ENCODE measurements at places on chromosomes 5 and 9.

DNA sequence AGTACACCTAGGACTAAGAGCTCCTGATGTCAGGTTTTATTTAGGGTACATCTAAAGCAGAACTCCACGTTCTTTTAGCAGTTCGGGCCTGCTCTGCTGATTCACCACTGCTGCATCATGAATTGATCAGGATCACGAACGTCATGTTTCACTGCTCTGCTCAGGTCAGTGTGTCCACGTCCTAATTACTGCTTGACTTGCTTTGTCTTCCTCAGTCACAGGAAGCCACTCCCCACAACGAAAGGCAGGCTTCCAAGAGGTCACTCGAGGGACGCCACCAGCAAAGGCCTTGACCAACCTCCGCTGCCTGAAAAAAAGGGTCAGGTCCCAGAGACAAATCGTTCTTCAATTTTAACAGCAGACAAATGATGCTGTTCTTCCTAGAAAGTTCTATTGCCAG lies 40.3 kb downstream of the CTNND2 start:
- no peak for DNase-seq

DNA sequence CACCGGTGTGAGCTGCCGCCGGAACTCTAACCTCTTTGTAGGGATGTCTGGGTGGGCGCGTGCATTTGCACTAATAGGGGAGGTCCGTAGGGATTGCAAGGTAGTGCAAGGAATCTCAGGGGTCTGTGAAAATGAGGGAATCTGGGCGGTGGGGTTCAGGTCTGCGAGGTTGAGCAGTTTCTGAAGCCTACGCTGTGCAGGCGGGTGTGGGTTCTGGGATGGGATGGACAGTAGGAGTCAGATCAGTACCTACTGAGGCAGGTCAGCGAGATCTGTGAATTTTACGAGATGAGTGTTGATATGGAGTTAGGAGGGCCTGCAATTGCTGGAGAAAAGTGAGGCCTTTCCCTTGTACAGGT lies 856 bp upstream of the ATOSB start:
- DNase-seq = no peak

DNA sequence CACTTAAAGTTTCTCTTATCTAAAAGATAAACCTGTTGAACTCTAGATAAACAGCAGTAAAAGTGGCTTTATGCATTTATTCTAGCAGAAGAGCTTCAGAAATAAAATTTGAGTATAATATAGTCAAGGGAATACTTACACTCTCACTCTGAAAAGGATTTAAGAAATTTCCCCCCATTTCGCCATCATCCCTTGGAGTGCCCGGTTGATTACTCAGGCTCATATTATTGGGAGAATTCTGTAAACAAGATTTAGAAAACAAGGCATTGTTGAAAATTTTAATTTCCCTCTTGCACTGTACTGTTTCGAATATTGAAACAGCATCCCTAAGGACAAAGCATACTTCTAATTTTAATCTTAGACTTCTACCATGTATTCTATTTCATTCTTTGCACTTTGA lies 34.5 kb upstream of the ACOT12 start:
- DNase-seq = no peak

- DNase-seq = no peak
These were observed 187.4 kb downstream of the DCP2 start for GRCh38 chr5:113164021-113164420.

GRCh38 chr9:111035543-111036428 lies 2.5 kb downstream of the LPAR1 start:
- DNase-seq = no peak

Data from NCI-H510A treated with DMSO at 0.1 percent for 48 hours (cell line).